ENCODE measurements at places on chromosomes 13 and 19.

DNA sequence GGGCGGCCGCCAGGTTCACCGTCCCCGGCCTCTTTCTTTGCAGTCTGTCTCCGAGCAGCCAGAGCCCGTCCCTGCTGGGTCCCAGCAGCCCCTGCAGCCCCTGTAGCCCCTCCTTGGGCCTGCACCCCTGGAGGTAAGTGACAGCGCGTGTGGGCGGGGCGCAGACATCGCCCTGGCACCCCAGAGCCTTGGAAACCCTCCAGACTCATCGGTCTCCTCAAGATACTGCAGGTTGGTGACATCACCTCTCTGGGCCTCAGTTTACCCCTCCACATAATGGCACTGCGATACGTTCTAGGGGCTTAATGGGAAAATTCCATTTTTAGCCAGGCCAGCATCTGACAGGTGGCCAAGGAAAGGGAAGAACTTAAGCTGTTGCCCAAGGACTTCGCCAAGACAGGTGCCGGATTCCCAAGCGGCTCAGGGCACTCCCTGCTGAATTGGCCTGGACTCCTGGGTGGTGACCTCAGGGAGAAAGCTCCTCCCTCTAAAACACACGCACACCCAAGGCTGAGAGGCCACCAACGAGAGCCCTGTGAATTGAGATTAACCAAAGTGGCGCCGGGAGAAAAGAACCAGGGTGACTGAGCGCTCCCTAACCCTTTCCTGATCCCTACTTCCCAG, 13.1 kb downstream of the MAST3 start:
- no peak for DNase-seq

- DNase-seq, result no peak
Observed at GRCh38 chr13:58883405-58883804, 1251.9 kb downstream of the PCDH17 start.

- no peak for DNase-seq
Observed at GRCh38 chr13:100817928-100818327, 143.3 kb upstream of the TMTC4 start.

GRCh38 chr19:5113633-5114586, 145.0 kb downstream of the KDM4B start:
- no peak for DNase-seq

DNA sequence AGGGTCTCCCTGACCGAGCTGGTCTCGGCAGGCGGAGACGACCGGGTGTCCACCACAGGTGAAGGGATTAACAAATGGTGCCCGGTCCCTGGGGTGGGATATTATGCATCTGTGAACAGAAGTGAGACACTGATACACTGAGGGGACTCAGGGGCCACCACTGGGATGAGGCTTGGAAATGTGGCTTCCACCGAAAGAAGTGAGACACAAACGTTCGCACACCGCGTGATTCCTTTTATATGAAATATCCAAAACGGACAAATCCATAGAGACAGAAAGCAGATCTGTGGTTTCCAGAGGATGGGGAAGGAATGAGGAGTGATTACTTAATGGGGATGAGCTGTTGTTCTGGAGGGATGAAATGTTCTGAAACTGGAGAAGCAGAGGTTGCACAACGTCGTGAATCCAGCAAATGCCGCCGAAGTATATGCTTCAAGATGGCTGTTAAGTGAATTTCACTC, 47.5 kb downstream of the C13orf46 start:
- DNase-seq, result no peak

DNA sequence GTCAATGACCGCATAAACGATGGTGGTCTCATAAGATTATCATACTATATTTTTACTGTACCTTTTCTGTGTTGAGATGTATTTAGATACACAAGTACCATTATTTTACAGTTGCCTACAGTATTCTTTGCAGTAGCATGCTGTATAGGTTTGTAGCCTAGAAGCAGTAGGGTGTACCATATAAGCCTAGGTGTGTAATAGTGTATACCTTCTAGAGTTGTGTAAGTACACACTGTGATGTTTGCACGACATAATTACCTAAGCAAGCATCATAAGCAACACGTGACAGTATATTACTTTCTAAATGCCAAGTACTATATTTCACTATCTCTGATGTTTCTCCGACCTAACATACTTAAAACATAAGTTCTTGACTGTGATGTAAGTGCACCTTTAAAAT, 2.7 kb downstream of the LPAR6 start:
- no peak for DNase-seq

All from effector CD8-positive, alpha-beta T cell (primary cell).